Amniotic stem cell (primary cell): ENCODE measurements at places on chromosomes 7 and 10.

DNA sequence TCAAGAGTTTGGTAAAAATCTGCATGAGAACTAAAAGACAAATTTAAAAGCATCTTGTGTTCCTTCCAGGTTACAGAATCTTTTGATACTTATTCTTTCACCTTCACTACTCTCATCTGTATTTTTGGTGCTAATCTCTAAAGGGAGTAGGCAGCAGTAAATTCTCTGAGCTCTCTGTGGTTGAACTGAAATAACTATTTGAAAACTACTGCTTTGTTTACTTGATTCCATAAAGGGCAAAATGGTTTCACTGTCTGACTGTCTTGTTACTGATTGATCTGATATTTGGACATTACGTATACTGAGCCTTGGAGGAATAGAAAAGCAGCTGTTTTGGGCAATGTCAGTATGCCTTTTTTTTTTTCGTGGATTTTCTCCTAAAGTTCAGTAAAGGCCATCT is 103.3 kb downstream of the CHRM2 start:
- DNase-seq: no peak

DNA sequence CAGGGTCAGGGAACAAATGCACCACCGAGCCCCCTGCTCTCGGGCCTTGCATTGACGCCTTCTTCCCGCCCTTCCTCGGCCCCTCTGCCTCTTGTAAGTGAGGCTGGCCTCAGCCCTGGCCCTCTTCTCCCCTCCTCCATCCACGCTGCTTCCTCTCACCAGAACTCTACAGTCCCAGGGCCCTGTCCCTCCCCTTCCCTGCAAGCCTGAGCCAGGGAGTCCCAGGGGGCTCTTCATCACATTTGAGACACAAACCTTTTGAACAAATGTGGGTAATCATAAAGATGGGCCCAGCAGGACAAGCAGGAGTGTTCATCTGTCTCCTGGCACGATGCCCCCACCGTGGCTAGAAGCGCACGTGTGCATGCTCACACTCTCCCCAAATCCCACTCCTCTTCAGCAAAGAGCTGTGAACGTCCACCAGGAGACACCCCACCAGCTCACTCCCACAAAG is 57.7 kb downstream of the SLIT1 start:
- no peak for DNase-seq

- no peak for DNase-seq
Measured at GRCh38 chr7:55426676-55427075, 61.5 kb downstream of the LANCL2 start.

GRCh38 chr10:70652761-70653657 is 19.3 kb upstream of the ADAMTS14 start:
- peak; percentile 86 for DNase-seq

DNA sequence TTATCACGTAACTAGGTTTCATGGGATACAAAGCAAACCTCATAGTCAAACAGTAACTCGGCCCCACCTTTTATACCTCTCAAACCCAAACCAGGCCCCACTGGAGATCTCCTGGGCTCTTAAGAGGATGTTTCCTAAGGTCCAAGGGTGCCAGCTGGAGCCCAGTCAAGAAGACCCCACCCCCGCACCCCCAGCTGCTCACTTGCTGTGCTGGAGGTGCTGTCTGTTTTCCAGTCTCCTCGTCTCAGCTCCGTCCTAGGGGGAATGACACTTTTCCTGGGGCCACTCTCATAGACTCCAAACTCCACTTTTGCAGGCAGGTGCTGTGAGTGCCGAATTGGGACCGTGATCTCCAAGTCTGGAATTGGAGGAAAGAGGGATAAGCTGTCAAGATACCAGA is 22.7 kb upstream of the TM9SF3 start:
- DNase-seq: no peak

DNA sequence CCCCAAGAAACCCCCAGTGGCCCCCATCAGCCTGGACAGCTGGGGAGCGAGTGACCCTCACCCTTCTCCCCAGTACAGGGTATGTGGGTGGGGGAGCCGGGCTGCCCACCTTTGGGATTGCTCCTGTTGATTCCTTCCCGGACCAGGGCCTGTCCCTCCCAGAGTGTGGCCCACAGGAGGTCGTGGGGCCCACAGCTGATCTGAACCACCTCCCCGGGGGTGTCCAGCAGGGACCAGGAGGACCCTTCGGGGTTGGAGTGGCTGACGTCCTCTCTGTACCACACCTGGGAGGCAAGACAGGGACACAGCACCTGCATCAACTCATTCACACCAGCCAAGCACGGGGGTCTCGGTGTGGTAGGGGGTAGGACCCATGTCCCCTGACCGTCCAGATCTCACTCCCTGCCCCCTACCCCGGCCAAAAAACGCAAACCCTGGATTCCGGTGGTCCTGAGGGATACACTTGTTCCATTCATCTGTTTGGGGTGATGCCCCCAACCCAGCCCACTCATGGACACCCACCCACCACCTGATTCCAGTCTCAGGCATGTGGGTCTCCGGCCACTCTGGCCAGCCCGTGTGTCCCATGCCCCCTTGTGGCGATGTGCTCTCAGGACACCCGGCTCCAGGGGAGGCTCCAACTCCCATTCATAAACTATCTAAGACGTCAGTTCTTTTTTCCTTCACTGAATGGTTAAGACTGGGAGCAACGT is 10.9 kb downstream of the TECPR1 start:
- no peak for DNase-seq

DNA sequence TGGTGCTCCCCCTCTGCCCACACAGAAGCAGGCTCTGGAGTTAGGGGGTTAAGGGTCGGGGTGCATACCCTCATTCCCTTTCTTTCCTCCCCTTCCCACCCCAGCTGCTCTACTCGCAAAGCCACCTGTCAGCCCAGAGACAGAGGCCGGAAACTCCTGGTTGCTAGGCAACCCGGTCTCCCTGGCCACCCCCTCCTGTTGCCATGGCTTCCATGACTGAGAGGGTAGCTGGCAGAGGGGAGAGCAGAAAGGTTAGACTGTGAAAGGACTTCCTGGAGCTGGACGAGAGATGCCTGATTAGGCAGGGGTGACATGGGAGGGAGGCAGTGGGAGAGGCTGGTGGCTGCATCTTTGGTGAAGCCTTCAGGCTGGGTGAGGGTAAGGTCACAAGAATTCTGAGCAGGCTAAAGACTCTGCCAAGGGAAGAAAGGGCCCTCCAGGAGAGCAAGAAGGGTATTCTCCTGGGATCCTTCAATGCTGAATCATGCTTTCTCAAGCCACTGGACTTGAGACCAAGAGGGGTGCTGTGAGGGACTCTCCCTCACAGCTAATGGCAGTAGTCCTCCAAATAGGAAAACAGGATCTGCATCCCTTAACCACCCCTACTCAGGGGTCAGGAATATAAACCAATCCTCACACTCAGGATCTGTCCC is 5.4 kb downstream of the PSD start:
- no peak for DNase-seq

DNA sequence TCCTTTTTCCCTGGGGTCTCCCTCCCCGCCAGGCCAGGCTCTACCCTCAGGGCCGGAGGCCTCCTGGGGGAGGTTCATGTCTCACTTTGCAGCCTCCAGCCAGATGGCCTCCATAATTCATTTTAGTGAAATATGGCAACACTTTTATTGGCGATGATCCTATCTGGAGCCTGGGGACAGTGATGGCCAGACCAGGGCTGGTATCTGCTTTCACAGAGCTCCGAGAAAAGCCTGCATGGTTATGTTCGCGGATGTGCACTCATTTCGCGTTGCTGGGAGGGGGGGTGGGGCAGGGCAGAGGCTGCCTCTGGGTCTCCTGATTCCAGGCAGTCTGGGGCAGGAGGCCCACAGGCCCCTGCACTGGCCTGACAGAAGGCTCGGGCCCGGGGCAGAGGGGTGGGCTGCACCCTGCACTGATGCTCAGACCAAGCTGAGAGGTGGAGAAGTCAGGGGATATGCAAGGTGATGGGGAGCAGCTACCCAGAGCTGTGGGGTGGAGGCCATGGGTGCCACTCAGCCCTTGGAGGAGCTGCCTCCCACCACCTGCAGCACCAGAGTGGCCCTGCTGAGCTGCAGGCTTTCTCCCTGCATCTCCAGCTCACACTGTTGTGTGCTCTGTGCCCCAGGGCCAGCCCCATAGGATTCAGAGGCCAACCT is 85.3 kb upstream of the RET start:
- DNase-seq: no peak

DNA sequence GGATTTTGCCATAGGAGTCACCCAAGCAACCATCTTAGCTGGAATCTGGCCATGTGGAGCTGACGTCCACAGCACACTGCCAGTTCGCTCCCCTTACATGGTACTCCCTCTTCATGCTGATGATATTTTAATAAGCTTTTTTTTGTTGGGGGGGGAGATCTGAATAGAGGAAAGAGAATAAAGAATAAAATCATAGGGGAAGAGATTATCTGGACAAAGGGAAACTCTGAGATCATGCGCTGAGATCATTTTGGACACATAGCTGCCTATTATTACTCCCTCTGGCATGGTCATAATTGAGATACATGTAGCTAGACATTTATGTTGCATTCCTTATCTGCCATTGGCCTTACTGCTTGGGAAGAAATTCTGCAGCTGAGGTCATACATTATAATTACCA is 282.7 kb downstream of the HTR7 start:
- no peak for DNase-seq

- DNase-seq: no peak
Measured at GRCh38 chr7:85561706-85562105, 374.9 kb upstream of the SEMA3D start.

DNA sequence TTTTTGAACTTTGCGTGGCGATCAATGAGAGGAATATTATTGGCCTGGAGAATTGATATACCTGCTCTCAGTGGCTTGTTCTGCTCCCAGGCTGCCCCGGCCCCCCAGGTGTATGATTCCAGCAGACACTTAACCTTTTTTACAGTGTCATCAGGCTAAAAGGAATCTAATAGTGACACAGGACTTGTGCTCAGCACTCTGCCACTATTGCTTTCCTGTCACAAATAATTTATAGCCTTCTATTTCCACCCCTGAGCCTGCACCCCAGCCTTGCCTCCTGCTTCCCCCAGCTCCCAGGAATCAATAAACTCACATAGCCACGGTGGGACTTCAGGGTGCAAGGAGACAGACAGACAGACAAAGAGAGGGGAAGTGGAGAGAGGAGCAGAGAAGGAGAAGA is 28.3 kb downstream of the PAX2 start:
- no peak for DNase-seq

- no peak for DNase-seq
Measured at GRCh38 chr10:13224210-13224995, 9.8 kb downstream of the UCMA start.

- DNase-seq: peak; percentile 54
Measured at GRCh38 chr7:47573758-47574481, 8.0 kb downstream of the TNS3 start.

GRCh38 chr10:72285972-72286521 is 12.3 kb downstream of the DDIT4 start:
- DNase-seq: no peak

GRCh38 chr7:107408349-107408748 is 61.5 kb upstream of the GPR22 start:
- DNase-seq: no peak

GRCh38 chr10:93916257-93917063 is 22.7 kb downstream of the SLC35G1 start:
- no peak for DNase-seq

- no peak for DNase-seq
Measured at GRCh38 chr7:139084709-139085108, 24.8 kb downstream of the ZC3HAV1 start.

DNA sequence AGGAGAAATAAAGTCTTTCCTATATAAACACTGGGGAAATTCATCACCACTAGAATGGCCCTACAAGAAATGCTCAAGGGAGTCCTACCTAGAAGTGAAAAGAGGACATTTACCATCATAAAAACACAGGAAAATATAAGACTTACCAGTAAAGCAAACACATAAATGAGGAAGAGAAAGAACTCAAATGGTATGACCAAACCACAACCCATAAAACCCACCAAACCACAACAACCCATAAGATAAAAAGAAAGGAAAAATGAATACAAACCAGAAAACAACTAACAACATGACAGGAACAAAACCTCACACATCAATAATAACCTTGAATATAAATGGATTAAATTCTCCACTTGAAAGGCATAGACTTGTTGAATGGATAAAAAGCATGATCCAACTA is 71.9 kb upstream of the DIP2C start:
- no peak for DNase-seq

DNA sequence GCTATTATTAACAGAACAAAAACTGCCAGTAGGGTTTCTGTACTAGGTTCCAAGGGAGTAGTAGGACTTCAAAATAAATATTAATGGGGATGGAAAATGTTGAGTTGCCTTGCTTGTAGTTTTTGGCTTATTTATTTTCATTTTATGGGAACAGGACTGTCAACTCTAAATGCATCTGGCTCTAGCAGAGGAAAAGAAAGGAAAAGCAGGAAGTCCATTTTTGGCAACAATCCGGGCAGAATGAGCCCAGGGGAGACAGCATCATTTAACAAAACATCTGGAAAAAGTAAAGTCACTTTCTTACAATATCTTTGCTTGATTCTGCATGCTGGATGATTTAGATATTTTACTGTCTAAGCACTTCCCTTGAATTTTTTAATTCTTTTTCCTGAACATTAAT is 69.4 kb downstream of the NOC3L start:
- DNase-seq: no peak

DNA sequence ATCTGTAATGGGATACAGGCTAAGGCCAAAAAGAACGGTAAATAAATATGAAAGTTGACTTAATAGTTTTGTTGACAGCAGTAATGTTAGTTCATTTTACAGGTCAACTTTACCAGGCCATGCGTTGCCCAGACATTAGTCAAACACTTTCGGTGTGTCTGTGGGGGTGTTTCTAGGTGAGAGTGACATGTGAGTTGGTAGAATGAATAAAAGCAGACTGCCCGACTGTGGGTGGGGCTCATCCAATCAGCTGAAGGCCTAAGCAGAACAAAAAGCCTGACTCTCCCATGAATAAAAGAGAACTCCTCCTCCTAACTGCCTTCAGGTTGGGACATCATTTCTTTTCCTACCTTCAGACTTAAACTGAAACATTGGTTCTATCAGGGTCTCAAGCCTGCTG is 132.3 kb downstream of the MTPAP start:
- no peak for DNase-seq

DNA sequence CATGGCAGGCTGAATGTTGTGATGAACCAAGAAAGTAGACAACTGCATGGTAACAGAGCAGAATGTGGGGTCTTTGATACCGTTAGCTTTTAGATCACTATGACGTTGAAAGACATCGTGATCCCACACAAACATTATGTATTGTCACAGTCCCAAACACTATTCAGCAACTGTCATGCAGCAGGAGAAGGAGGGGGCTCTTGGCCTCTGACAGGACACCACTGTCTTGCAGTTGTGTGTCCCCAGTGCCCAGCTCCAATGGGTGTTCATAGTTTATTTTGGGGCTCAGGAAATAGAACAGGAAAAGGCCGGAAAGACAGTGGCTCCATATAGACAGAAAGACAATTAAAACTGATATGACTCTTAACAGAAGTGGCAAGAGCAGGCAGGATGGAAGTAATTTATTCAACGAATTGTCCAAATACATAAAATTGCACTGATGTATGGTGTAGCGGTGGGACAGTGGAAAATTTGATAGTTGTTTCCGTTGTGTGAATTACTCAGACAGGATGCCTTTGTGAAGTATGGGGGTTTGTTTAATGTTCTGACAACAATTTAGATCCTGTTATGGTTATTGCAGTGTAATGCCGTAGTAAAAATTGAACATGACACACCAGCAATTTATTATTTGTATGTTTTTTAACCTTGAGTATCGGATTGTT is 292.0 kb downstream of the LRMDA start:
- no peak for DNase-seq
